ENCODE measurements at places on chromosomes 6 and 20.

DNA sequence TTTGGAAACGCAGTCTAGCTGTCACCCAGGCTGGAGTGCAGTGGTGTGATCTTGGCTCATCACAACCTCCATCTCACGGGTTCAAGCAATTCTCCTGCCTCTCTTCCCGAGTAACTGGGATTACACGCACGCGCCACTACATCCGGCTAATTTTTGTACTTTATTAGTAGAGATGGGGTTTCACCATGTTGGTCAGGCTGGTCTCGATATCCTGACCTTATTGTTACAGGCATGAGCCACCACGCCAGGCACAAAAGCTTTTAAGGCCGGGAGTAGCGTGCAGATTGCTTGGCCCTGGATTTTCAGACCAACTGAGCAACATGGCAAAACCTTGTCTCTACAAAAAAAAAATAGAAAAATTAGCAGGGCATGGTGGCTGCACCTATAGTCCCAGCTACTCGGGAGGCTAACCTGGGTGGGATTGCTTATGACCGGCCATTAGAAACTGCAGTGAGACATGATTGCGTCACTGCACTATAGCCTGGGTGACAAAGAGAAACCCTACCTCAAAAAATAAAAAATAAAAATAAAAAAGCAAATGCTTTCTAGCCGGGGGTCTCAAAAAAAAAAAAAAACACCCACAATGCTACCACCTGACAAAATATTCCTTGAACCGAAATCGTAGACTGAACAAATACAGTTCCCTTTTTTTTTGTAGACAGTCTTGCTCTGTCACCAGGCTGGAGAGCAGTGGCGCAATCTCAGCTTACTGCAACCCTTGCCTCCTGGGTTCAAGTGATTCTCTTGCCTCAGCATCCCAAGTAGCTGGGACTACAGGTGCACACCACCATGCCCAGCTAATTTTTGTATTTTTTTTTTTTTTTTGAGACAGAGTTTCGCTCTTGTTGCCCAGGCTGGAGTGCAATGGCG lies 15.0 kb downstream of the RBM39 start:
- no peak for ATAC-seq

DNA sequence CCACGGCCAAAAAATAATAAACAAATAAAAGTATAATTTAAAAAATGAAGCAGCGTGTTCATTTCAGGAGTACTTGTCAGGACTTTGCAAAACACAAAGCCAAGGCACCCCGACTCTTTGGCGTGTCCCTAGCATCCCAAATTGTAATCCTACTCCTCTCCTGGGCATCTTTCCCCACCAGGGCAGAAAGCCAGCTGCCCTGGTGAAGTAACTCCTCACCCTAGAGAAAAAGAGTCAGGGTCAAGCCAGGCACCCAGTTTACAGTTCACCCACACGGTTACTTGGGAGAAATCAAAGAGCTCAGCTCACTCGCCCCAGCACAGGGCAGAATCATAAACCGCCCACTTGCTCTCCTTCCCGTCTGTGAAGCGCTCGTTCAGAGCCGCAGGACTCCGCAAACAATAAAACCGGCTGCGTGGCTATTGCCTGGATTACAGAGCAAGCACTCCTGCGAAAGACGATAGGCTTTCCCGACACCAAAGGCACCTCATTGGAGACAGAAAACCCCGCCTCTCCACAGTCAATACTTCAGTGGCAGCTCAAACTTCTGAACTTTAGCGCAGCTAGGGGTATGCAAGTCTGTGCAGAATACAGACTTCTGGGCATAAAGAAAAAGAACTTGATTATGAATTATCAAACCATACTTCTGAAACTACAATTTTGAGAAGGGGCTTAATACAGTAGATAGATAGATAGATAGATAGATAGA lies 73.0 kb upstream of the NHSL1 start:
- ATAC-seq, result peak; percentile 88

- no peak for ATAC-seq
These were observed 148.7 kb downstream of the PRL start for GRCh38 chr6:22147921-22148776.

GRCh38 chr20:53559816-53560215 lies 33.8 kb downstream of the ZNF217 start:
- no peak for ATAC-seq

DNA sequence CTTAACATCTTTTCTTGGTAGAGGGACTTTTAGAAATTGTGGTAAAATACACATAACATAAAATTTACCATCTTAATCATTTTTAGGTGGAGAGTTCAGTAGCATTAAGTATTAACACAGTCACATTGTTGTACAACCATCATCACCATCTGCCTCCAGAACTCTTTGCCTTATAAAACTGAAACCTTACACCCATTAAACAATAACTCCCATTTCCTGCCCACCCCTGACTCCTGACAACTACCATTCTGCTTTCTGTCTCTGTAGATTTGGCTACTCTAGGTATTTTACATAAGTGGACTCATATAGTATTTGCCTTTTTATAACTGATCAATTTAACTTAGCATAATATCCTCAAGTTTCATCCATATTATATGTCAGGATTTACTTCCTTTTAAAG lies 88.7 kb downstream of the ZHX3 start:
- no peak for ATAC-seq

- ATAC-seq, result no peak
These were observed 113.0 kb downstream of the MANEA start for GRCh38 chr6:95690328-95690727.

- no peak for ATAC-seq
These were observed 2.0 kb downstream of the NNAT start for GRCh38 chr20:37523012-37523391.

GRCh38 chr6:111210194-111210728 lies 123.0 kb downstream of the SLC16A10 start:
- peak; percentile 53 for ATAC-seq

DNA sequence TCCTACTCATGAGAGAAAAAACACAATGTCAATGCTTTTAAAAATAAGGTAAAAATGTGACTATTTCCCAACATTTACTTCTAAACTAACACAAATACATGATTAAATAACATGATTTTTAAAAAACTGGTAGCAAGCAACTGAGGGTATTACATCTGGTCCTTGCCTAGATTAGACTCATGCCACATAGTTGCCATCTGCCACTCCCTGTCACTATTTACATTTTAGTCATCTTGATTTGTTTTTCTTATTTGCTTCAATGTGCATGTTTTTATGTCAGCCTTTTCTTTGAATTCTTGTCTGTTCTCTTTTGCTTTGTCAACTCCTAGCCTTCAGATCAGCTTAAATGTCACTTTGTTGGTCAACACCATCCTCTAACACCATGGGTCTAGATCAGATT lies 207.0 kb upstream of the SIM1 start:
- no peak for ATAC-seq

- ATAC-seq, result no peak
These were observed 6.8 kb upstream of the SOX4 start for GRCh38 chr6:21586740-21587178.

GRCh38 chr6:142174703-142175102 lies 27.6 kb downstream of the VTA1 start:
- ATAC-seq, result no peak

DNA sequence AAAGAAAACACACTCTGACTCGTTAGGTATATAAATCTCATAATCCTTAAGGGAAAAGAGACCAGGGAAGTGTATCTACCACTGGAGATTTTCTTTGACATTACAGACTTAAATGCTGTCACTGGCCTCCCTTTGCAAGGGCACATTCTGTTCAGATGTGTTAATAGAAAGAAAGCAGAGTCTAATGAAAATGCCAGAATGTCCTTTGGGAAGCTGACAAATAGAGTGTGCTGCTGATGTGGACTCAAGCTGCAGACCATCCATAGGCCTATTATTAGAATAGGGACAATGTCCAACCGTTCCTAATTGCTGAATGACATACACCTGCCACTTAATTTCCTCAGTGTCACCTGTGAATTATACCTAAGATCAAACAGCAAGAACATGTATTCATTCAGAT lies 41.2 kb downstream of the SLC35D3 start:
- ATAC-seq, result no peak

DNA sequence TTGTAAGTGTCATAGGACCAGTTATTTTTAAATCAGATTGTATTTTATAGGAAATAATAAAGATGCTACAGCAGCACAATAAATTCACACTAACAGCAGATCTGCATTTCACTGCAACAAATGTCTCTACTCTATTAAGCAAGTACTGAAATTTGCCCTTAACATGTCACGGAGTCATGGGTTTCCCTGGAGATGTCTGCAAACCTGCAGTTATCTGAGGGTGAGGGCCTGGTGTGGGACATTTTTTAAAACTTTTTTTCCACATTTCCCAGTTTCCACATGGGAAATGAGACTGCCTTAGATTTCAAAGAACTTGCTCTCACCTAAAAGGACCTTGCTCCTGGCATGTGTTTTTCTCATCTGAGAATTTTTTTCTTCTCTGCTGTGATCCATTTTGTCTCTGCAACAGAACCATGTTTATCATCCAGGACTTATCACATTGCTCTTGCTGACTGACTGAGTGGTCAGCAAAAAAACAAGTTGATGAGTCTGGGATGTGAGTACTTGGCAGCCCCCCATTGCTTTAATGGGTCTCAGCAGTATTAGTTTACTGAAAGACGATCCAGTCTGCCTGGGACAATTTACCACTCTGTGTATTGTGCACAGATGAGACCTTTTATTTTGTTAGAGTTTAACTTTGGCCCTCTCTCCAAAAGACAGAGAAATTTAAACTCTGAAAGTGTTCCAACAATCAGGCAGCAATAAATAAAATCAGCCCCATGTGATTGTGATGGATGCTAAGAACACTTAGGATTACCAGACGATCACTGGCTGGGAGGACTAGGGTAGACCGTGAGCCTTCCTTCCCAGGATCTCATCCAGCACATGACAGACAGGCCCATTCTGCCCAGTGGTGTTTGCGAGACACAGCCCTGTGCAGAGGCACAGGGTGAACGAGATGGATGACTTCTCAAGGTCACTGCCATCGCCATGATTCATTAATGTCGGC lies 268.8 kb downstream of the BTBD9 start:
- no peak for ATAC-seq

GRCh38 chr6:144401736-144402733 lies 116.9 kb downstream of the UTRN start:
- no peak for ATAC-seq

- no peak for ATAC-seq
These were observed 359.7 kb downstream of the MAFB start for GRCh38 chr20:40329321-40329720.

- ATAC-seq, result no peak
These were observed 13.0 kb downstream of the ZNF451 start for GRCh38 chr6:57102976-57103375.

DNA sequence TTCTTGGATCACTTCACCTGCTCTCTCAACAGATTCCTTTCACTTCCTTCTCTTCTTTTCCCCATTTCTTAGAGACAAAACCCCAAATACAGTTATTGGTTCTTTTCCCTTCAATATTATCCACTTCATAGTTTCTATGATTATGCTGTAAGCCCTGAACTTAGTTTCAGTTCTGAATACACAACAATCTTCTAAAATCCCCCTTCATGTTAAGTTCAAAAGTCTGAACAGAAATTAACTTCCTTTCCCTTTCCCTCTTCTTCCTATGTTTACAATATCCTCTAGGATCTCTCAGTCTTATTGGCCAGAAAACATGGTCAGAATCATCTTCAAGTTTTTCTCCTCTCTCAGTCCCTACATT lies 57.7 kb downstream of the OGFRL1 start:
- no peak for ATAC-seq

GRCh38 chr6:40822619-40823018 lies 216.4 kb downstream of the UNC5CL start:
- no peak for ATAC-seq

DNA sequence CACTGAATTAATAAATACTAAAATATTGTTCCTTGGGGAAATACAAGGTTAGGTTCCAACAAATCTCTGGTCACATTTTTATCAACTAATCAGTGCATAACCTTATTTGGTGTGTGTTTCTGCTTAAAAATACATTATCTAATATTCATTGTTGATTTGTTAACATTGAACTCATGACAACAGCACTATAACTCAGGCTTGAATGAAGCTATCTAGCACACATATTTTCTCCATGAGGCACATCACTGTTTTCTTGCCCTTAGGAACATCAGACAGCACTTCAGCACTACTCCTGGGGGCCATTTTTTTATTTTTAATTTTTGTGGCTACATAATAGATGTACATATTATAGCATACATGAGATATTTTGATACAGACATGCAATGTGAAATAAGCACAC lies 277.2 kb upstream of the NT5E start:
- no peak for ATAC-seq

- ATAC-seq, result no peak
These were observed 88.2 kb downstream of the HIVEP2 start for GRCh38 chr6:142856624-142857232.

DNA sequence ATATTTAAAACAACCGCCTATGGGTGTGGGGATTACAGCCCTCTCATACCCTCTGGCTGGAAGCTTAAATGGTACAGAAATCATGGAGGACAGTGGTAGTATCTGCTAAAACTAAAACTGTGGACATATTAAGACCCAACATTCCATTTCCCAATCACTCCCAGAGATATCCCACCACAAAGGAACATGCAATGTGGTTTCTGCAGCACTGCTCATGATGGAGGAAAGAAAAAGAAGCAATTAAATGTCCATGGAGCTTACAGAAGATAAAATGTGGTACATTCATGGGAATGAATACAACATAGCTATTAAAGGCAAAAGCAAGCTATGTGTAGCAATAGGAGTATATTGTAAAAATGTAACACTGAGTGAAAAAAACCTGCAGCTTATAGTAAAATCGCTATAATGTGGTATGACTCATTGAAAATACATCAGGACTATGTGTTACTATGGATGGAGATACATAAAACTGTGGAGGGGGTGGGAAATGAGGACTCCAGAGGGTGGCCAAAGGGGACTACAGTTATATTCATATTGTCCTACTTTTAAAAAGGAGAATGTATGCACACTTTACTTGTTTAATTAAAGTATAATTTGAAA lies 22.9 kb upstream of the NNAT start:
- ATAC-seq, result no peak

DNA sequence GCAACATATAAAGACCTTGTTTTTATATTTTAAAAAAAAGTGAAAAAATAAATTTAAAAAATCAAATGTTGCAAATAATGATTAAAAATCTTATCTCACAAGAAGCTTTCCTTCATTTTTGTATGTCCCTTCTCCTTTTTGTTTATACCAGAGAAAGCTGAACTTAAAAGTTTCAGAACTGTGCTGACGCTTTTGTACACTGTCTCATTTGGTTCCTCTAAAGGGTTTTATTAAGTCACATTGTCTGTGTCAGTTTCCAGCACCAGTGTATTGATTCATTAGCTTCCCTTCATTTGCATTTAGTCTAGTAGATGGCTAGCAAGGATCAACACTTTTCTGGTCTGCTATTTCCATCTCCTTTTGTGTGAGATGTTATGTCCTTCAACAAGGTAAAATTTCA lies 6.7 kb downstream of the PCED1A start:
- no peak for ATAC-seq

GRCh38 chr6:113741651-113742050 lies 115.5 kb upstream of the MARCKS start:
- ATAC-seq, result no peak

Measured in gastroesophageal sphincter (tissue), 4 donors.